NCI-H1436 treated with DMSO at 0.1 percent for 48 hours (cell line): ENCODE measurements at places on chromosomes 2 and 18.

DNA sequence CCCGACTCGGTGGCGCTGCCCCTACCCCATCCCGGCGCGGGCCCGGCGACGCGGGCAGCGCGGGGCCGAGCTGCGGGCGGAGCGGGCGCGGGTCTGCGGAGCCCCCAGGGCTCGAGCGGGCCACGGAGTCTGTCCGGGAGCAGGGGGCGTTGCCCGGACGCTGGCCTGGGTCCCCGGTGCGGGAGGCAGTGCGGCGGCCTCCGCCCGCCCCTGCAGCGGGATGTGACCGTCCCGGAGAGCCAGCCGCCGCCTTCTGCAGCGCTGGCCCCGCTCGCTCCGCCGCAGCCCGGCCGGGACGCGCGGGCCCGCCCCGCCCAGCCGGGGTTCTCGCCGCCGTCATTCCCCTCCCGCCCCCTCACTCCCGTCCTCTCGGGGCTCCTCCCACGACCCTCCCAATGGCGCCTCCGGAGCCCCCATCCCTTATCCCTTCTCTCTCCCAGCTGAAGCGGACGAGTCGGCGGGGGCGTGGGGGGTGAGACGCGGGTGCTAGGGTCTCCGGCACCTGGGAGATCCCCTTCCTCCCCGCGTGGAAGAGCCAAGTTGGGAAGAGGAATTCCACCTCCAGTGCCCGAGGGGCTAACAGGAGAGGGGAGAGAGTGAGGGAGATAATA lies at the start of gene FNDC4:
FNDC4 (minus strand) TSS at position 257 of the 611 bp plus-strand sequence. CDS start 521 bp downstream, outside the sequence.
- DNase-seq = no peak

DNA sequence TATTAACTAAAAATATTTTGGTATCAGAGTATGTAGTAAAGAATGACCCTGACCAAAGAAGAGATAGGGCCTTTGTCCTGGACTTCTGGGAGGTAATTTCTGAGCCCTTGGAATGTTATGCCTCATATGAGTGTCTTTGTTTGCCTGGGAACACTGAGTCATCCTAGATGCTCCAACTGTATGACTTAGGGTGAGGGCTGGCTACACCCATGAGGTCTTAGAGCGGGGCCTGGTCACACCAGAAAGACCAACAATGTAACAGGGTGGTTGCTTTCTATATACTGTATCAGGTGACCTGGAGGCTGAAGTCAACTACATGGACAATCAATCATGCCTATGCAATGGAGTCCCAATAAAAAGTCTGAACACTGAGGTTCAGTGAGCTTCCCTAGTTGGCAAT lies 253.1 kb downstream of the MBD2 start:
- no peak for DNase-seq

DNA sequence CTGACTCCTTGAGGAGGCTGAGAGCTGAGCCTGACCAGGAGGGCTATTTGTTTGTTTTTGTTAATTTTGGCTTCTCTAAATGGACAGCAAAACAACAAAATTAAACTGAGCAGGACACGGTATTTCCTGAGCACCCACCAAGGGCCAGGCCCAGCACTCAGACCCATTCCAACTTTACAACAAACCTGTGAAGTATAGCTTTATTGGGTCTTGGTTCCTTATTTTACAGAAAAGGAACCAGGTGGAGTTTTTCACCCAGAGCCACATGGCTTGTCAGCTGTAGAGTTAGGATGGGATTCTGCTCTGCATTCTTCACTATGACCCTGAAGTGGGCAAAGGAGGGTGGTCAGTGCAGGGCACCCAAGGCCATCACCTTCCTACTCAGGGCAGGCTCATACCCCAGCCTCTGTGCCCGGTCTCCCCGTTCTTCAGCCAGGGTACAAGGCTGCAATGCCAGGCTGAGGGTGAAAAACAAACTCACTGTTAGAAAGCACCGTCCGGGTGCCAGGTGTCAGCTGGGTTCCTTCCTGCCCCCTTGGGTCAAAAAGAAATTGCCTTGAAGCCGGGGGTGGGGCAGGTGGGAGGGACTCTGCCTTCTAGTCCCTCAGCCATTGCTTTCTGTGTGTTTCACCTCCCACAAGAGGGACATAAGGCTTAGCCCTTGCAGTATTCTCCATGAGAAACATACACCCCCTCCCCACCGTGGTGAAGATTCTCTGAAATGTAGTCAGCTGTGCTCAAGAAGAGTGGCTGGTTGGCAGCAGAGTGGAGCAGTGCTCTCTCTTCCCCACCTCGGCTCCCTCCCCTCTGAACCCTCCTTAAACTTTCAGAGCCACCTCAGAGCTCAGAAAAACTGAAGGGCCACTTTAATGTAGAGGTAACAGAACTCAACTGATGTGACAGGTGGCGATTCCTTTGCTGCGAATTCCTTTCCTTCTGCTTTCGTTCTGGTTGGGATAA lies 2.2 kb downstream of the PSD4 start:
- DNase-seq = no peak

DNA sequence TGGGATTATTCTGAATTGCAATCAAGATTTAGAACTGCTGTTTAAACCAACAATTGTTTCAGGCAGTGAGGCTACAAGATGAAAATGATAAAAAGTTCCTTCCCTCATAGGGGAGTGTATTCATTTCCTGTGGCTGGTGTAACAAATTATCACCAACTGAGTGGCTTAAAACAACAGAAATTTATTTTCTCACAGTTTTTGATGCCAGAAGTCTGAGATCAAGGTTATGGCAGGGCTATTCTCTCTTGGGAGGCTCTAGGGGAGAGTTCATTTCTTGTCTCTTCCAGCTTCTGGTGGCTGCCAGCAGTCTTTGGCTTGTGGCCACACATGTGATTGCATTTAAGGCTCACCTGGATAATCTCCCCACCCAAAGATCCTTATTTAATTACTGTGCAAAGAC lies 290.5 kb upstream of the ZSWIM2 start:
- no peak for DNase-seq

DNA sequence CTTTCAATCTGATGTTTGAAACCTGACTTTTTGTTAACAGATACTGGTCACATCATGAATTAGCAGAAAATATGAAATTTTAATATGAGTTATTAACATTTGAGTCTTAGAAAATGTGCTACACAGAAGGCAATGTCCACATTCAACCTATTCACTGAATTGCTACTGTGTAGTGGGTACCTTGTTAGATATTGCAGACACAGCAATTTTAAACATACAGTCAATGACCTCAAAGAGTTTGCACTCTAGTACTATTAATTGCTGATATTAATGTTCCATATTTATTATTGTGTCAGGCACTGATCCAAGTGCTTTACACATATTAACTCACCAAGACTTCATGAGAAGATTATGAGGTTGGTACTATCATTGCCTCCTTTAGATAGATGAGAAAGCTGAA lies 385.4 kb upstream of the PKDCC start:
- DNase-seq = no peak

DNA sequence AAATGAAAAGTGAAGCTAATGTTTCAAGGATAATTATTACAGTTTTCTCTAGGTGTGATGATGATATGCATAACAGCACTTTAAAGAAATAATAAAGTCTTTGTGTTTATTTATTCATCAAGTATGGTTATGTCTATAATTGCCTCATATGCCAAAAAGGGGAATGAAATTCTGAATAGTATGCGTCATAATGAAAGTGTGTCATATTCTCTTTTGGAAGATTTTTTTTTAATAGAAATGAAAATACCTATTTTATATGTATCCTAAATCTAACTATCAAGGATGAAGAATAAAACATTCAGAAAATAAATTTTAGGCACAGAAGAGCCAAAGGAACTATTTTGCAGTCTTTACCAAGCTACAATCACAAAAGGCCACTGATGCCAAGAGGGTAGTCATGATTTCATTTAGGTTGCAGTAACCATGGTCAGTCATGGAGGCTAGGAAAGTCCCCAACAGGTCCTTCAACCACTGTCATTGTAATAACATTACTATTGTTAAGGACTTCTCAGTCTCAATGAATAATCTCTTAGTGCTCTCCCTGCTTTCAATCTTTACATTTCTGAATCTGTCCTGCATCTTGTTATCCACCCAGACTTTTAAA lies 712.5 kb downstream of the DCDC2C start:
- no peak for DNase-seq

GRCh38 chr2:222706616-222707015 lies 35.2 kb downstream of the MOGAT1 start:
- DNase-seq = no peak

DNA sequence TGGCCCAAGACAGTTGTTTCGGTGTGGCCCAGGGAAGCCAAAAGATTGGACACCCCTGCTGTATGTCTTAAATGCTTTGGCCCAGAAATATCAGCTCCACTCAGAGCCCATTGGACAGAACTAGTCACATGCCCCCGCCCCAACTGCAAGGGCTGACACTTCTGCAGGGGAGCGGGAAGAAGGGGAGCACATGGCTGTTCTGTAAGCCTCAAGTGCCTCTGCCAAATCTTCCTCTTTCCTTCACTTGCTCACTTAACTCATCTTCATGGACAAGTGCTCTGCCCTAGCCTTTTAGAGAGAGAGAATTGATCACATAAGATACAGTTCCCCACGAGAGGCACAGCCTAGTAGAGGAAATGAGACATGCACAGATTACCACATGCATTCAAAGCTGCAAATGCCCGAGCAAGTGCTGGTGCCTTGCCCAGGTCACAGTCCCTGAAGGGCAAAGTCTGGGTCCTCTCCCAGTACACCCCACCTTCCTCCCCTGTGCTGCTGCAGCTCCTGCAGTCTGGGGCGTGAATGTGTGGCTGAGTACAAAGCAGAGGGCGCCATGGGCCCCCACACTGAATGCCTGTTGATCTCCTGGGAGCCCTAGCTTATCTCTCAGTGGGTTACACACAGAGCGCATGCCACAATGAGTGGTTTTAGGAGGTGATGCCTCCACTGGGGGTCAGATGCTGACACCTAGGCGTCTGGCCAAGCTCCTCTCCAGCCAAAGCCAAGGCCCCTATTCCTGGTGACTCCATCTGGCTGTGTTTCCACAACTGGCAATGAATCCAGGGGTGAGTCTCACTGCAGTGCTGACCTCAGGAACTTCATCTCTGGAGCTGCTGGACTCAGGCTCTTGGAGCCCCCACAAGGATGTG lies 135.3 kb downstream of the CTIF start:
- no peak for DNase-seq

- DNase-seq = no peak
These were observed 3.3 kb upstream of the GPBAR1 start for GRCh38 chr2:218257390-218257981.

DNA sequence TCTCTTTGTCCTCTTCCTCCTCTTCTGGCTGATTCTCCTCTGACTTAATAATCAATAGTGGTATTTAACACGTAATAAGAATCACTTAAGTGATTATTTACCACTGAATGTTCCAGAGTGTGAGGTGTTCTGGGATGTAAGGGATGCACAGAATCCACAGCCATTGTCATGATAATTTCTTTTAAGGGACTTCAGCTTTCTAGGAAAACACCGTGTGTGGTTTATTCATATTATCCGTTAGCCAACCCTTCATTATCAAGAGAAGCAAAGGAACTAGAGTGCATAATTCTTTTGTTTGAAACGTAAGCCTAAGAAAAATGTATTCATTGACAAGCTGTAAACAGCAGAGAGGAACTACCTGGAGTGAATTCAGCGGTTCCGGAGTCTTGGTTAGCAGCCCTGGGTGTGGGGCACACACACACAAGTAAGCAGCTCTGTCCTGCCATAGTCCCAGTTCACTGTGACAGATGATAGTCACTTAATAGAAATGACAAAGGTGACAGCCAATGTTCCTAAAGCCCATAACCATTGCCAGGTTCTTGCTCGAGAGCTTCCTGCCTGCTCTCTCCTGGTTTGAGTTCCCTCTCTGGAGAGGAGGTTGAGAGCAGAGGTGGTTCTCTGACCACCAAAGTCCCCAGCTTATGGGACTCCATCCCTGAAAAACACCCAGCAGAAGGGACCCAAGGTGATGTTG lies 101.9 kb downstream of the ACOXL start:
- DNase-seq = no peak

DNA sequence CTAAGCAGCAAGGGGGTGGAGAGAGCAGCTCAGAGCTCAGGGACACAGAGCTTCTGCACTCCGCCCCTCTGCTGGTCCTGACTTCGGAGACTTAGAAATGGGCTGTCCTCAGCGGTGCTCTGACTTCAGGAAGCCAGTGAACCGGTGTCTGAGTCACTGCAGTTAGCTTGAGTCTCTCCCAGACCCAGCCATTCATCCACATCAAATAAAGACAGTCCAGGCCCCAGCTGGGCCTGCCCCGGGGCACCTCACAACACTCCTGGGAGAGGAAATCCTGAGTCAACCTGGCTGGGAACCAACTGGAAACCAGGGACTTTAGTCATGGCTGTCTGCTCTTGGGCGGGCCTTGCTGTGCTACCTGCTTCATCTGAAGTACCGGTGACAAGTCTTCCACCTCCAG lies 5.4 kb upstream of the ITGB6 start:
- DNase-seq = no peak

DNA sequence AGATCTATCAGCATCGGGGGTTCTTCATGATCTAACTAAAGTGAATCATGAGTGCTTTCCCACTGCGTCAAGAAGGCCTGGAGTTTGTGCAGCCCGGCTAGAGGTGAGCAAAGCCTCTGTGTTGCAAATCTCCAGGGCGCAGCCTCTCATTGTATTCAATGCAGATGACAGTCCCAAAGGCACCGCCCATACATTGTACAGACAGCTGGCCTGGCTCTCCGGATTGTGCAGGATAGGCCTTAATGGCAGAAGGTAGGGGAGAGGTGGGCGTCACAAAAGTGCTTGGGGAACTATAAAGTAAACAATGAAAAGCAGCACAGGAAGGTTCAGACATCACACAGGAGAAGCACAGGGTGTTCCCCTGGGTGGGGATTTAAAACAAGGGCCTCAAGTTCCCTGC lies 907 bp upstream of the GYPC start:
- no peak for DNase-seq

DNA sequence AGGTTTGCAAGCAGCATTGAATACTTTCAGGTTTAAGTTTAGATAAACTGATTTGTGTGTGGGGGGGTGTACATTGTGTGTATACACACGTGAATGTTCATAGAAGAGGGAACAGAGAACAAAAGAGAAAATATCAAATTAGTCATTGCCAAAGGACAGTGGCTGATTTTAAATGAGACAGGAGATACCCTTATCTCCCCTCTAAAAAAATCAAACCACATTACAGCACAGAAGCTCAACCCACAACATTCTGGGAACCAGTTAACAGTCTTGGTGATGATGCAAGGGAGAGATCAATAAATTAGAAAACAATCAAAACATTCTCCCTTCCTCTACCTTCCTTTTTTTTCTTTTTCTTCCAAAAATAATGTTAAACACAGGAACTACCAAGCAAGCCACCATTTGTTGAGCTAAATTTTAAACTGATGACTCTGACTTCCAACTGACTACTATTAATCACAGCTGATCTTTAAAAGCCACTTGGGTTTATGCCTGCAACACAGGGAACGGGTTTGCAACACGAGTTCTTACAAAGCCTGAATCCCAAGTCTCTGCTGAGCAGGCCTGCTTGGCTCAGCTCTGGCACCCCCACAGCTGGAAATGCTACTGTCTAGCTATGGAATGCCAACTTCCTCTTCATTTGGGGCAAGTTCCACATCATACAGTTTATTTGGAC lies 119.2 kb upstream of the ACVR1C start:
- no peak for DNase-seq
